ENCODE measurements at places on chromosomes 16 and 17. TPM values are rescaled to one million over a fixed set of nuclear protein-coding genes. Genes with fewer than 3 reads are reported as not detected.

DNA sequence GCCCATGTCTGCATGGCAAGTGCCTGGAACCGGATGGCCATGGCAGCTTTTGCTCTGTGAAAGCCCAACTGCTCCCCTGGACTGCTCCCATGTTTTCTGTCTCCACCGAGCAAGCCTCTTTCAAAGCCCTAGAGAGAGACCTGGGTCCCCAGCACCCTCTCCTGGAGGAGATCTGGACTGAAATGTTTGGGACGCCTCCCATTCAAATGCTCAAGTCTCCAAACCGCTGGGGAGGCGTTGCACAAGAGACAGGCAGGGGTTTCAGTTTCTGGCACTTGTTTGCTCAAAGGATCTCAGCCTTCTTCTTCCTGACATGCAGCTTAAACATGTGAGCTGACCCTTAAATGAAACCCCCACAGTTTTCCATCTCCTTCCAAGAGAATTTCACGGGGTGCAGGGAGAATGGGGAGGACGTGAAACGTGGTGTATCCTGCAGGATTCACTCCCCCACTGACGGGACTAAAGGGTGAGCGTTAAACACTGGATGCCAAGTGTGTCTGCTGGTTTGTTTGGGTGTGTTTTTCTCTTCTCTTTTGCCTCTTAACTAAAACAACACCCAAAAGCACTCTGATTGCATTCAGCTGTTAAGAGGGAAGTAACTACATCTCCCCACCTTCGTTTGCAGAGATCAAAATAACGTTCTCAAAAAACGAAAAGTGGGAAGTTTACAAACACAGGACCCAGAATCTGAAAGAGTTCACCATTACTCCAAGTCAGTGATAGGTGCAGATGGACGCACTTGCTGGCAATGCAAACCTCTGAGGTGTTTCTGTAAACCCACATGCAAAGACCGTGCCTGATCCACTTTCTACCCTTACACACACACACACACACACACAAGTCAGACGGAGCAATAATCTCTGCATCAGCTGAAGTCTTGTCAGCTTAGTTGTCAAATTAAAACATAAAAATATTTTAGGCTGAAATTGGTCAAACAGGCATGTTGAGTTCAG, 256.9 kb downstream of the C16orf95 start:
- DNase-seq: peak; percentile 61

DNA sequence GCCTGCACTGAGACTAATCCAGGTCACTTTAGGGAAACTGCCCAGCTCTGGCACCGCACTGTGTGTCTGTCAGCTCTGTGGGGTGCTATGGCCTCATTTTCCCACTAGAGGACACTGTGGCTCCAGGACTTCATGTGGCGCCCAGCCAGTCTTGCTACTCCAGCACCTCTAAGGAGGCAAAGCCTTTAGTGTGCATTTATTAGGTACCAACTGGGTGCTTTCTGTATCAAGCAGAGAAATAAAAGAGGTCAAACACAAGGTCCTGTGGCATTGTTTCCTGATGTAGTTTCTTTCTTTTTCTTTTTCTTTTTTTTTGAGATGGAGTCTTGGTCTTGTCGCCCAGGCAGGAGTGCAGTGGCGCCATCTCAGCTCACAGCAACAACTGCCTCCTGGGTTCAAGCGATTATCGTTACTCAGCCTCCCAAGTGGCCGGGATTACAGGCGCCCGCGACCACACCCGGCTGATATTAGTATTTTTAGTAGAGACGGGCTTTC, 12.5 kb upstream of the RHBDL3 start:
- peak; percentile 82 for DNase-seq

GRCh38 chr17:45241328-45242028, 19.8 kb downstream of the FMNL1 start:
- DNase-seq: peak; percentile 49

DNA sequence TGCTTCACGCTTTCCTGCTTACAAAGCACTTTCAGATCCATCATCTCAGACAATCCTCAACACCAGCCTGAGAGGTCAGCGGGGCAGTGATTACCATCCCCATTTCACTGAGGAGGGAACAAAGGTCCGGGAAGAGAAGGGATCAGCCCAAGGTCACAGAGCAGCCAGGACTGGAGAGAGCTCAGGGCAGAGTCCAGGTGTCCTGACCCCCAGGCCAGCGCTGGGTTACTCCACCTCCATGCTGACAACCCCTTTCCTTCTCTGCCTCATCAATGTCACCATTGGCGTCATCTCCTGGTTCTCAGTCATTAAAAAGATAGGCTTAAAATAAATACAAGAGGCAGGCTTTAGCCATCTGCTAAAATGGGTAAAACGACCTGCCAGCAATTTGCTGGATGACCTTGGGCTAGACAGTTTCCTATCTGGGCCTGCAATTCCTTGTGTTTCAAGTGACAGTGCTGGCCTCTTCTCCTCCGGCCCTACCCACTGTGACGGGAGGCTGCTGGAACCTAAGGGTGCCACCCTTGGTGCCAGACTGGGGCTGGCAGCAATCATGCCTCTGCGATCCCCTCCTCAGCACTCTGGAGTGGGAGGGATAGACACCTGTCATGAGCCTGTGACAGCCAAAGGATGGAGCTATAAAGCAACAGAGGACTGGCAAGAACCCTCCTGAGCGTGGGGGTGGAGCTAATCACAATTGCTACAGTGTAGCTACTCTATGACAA, 79.5 kb upstream of the CCL1 start:
- DNase-seq: no peak

- no peak for DNase-seq
These were observed 151.5 kb upstream of the ERCC4 start for GRCh38 chr16:13768471-13768870.

DNA sequence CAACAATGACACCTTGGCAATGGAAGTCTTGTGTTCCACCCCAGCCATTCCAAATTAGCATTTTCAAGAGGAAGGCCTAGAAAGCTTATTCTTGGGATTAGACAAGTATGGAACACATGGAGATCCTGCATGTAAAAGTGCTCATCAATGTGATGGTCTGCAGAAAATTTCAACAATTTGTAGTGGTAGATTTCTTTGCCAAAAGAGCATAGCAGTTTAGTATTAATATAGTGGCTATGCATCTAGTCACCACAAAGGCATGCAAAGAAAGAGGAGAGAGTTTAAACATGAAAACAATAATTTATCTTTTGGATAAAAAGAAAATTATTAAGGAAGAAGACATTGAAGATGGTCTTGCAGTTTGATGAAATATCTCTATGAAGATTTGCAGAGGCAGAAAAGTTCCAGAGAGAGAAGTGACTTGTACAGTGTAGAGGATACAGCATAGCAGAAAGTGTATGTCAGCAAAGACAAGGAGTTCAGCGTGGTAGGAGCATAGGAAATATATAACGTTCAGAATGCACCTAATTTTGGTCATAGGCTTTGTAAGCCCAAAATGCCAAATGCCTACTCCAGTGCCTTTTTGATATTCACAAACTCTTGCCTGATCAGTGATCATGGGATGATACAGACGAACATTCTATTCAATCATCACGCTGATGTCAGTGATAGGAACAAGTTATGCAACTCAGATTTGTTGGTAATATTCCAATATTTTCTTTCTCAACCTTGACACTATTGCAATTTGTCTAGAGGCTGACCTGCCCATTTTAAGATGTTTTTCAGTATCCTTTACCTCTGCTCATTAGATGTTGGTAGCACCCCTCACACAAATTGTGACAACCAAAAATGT, 727.9 kb upstream of the SOX9 start:
- DNase-seq: no peak

- DNase-seq: no peak
These were observed 50.7 kb upstream of the DOC2B start for GRCh38 chr17:231966-232807.

DNA sequence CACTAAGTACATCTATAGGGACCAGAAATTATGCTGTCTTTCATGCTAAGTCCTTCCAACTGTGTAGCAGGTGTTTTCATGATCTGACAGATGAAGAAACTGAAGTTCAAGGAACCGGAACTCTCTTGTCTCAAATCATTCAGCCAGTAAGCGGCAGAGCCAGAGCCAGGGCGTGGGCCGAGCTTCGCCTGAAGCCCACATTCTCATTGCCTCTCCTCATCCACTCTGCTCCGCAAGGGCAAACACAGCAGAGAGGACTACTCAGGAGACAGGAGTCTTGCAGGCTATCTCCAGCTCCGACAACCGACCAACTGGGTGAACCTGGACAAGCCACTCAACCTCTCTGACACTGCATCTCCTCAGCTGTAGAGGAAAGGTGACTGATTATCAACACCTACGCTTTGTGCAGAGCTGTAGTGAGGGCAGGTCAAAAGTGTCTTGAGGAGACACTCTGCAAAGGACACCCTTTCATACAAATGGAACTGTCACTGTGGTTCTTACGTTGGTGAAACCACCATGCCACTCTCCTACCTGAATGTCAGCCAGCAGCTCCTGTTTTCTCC, 72.9 kb downstream of the CYTH1 start:
- no peak for DNase-seq

DNA sequence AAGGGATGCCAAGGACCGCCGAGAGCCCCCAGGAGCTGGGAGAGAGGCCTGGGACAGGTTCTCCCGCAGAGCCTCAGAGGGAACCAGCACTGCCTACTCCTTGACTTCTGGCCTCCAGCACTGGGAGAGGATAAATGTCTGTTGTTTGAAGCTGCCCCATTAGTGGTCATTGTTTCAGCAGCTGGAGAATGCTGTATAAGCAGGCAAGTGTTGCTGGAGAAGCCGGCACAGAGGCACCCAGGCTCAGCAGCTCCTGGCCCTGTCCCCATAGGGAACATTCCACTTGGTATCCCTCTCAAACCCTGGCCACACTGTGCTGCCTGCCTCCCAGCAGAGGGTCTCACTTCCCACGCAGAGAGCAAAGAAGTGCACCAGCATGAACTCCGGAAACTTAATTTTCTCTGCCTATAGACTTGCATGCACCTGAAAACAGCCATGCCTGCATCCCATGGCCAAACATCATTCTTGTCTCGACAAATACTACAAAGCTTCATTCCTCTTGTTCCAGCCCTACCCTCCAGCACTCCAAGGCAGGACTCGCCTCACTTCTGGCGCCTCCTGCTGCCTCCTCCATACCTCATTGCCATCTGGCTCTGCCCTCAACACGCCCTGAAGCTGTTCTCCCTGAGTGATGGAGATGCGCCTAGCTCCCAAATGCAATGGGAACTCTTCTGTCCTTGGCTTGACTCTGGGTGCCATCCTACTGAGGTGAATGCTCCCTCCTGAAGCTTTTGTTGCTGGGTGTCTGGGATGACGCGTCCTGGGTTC, 88.1 kb downstream of the DNAH17 start:
- no peak for DNase-seq

DNA sequence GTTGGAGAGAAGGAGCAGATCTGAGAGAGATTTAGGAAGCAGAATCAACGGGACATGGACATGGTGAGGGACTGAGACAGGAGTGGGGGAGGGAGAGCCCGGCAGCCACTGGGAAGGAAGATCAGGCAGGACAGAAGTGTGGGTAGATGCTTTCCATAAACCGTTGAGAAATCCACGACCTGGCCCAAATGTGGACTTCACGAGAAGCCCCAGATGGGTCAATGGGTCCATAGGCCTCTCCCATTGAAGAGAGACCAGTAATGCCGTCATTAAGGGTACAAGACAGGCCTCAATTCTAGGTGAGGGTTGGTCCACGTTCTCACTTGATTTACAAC, 530 bp upstream of the CCL22 start:
- no peak for DNase-seq

GRCh38 chr17:33375103-33375502, 82.0 kb upstream of the ASIC2 start:
- no peak for DNase-seq

DNA sequence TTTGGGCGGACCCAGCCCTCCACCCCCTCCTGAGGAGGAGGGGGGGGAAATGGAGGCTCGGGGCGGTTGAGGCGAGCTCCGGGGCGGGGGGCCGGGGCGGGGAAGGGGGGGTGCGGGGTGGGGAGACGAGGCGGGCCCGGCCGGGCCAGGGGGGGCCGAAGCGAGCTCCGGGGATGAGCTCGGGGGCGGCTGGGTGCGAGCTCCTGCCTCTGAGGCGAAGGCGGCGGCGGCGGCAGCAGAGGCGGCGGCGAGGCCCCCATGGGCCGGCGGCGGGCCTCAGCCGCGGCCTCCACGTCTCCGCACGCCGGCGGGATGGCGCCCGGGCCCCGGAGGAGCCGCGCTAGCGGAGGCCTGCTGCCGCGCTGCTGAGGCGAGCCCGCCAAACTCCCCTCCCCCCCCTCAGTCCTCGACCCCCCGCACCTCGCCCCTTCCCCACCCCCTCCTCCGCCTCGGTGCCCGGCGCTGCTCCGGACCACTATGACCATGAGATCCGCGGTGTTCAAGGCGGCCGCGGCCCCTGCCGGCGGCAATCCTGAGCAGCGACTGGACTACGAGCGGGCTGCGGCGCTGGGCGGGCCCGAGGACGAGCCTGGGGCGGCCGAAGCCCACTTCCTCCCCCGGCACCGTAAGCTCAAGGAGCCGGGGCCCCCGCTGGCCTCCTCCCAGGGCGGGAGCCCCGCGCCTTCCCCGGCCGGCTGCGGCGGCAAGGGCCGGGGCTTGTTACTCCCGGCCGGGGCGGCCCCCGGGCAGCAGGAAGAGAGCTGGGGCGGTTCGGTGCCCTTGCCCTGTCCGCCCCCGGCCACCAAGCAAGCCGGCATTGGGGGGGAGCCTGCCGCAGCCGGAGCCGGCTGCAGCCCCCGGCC, 596 bp downstream of the MSL1 start:
- peak; percentile 58 for DNase-seq

DNA sequence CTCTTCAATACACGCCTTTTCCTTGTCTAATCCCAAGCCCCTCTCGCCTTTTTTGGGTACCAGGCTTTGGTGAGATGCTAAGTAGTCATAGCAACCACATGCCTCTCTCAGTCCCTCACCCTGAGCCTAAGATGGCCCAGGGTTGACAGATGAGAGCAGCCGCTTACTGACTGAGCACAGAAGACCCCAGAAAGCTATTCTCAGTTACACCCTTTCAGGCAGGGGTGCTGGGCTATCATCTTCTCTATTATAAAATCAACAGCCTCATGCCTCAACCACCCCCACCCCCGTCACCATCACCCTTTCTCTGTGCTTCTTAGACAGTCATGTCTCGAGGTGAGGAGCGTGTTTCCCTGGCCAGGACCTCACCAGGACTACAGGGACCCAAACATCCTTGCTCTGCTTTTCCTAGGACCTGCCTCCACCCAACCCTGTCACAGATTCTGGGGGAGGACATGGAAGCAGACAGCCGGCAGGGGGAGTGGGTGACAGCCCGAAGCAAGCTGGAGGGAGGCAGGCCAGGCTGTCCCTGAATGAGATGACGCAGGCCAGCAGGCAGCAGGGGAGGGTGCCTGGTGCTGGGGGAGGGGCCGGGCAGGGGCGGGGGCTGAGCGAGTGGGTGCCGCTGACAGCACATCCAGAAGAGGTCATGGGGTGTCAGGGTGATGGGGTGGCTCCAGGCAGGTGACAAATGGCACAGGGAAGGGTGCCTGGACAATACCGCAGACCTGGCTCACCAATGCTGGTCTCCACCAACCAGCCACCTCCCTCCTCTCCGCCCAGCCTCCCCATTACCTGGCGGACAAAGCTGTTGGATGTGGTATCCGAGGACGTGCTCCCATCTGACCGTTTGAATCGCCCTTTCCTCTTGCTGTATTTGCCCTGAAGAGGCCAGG, 3.1 kb downstream of the CACNB1 start:
- DNase-seq: peak; percentile 62

GRCh38 chr17:49990331-49990730, 4.7 kb downstream of the DLX3 start:
- DNase-seq: no peak

GRCh38 chr16:75351183-75351582, 82.1 kb downstream of the CFDP1 start:
- DNase-seq: no peak

GRCh38 chr17:82880620-82881323, 41.0 kb upstream of the ZNF750 start:
- no peak for DNase-seq

MYO1C gene
- total RNA-seq: 43.7 TPM

ZNF423 gene
- total RNA-seq: 14.5 TPM

FBXW10B gene
- 1.1 TPM for total RNA-seq

FGF11 gene
- total RNA-seq: 56.8 TPM

MEOX1 gene
- 1.0 TPM for total RNA-seq

PRR14 gene
- 33.7 TPM for total RNA-seq

FADS6 gene
- 0.83 TPM for total RNA-seq

Data from cardiac muscle cell (in vitro differentiated cells and primary cell).